Osteoblast (primary cell): ENCODE measurements at places on chromosomes 5 and 9. TPM values are rescaled to one million over a fixed set of nuclear protein-coding genes. Genes with fewer than 3 reads are reported as not detected.
A peak's percentile ranks its signal among the peaks of the same experiment; 100 is the strongest.

Gene ARRDC3
- total RNA-seq: 93.1 and 101 TPM in 2 replicates

Gene PRRT1B
- total RNA-seq: not detected in 2 replicates

Gene ADAMTS12
- total RNA-seq: 6.9 and 8.3 TPM in 2 replicates

Gene NDUFA8
- 17.0 and 18.3 TPM in 2 replicates for total RNA-seq

Gene RABEPK
- total RNA-seq: 28.6 and 30.6 TPM in 2 replicates

Gene CER1
- total RNA-seq: not detected in 2 replicates

Gene PCDHA5
- under 0.01 and 0.29 TPM in 2 replicates for total RNA-seq

Gene TGFBI
- 1,700 and 2,120 TPM in 2 replicates for total RNA-seq

GRCh38 chr9:137199411-137200121 is 975 bp downstream of the TPRN start:
- DNase-seq: peak; percentile 95

DNA sequence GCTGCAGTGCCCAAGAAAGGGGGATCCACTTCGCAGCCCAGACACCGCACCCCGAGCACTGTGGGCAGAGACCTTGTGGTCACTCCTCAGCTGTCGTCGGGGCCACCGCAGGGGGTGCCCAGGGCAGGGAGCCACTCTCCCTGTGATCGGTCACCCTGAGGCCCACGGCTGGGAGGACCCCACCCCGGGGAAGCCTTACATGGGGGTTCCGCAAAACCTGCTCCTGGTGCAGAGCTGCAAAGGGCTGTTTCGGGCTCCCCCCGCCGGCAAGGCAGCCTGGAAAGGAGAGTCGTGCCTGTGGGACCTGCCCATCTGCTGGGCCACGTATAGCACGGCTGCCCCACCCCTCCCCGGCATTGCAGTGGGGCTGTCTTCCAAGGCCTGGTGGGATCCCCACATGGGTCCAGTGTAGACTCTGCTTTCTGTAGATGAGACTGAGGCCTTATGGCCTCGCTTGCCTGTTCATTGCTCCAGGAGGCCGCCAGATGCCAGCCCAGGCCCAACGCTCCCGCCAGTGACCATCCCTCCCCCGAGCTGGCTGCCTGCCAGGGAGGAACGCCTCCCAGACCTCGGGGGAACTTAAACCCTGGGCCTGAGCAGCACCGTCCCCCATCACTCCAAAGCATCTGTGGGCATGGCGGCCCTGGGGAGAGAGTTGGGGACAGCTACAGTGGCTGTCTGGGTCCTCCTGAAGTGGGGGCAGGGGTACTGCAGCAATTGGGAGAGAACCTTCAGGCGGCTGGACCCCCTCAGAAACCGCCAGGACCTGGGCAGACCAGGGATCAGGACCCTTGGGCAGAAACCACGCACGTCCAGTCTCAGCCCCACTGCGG is 1.6 kb upstream of the DNLZ start:
- no peak for DNase-seq

- no peak for DNase-seq
Observed at GRCh38 chr9:133533857-133534256, 647 bp upstream of the ADAMTSL2 start.

DNA sequence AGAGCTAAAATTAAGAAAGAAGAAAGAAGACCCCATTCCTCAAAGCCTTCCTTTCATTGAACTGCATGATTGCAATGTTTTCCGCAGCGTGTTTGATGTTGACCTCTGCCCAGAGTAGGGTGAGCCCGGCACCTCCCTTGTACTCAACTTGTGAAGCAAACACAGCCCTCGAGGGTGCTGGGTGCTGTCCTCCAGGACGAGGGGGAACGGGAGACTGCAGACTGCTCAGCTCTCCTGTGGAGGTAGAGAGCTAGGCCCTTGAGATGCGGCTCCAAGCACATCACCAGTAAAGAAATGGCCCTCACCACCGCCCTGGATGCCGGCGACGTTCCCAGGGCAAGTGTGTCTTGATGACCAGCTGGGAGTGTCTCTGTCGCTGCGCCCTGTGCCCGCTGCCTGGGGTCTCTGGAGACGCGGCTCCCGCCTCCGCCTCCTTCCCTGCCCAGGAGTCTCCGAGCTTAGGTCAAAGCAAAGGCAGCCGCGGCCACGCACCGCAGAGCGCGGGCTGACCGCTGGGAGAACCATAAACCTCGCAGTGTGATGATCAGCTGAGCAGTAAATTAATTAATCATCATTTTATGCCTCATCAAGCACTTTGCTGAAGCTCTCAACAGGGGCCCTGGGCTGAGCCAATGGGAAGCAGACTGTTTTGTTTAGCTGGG is 108.7 kb downstream of the IRX2 start:
- DNase-seq: no peak

GRCh38 chr9:136194540-136194939 is 10.4 kb downstream of the LHX3 start:
- no peak for DNase-seq

DNA sequence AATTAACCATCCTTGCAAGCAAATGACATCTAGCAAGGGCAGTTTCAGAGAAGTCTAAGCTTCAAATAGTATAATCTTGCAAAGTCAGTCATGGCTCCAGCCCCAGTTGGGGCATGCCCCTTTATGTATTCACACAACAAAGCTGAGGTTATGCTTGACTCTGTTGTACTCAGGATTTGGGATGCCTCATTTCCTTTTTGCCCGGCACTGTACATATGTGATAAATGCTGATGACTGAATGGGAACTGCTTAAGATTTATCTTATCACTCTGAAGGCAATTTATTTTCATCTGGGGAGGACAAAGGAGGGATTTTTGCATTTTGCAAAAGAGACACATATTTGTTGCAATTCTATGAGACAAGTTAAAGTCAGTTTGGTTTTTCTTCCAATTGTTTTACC is 219.2 kb downstream of the TRPM3 start:
- DNase-seq: no peak

- DNase-seq: no peak
Observed at GRCh38 chr9:70805949-70806348, 315.5 kb downstream of the TRPM3 start.

DNA sequence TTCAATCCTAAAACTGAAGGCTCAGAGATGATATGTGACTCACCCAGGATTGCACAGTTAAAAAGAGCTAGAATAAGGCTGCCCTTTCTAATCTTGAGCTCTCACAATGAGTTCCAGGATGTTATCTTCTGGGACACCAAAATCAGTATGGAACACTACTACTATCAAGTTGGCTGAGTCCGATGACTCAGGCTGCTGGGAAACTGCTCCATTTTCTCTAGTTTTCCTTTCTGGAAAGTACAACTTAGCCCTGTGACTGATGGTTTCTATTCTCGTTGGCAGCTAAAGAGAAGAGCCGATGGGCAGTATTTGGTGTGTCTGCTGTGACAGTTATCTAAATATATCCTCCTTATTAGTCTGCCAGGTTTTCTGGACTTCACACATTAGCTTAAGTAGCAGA is 37.9 kb upstream of the DPYSL3 start:
- DNase-seq: peak; percentile 69
